ENCODE measurements at places on chromosomes 5 and 9.

- no peak for DNase-seq
Measured at GRCh38 chr9:93713716-93714115, 137.3 kb downstream of the PHF2 start.

DNA sequence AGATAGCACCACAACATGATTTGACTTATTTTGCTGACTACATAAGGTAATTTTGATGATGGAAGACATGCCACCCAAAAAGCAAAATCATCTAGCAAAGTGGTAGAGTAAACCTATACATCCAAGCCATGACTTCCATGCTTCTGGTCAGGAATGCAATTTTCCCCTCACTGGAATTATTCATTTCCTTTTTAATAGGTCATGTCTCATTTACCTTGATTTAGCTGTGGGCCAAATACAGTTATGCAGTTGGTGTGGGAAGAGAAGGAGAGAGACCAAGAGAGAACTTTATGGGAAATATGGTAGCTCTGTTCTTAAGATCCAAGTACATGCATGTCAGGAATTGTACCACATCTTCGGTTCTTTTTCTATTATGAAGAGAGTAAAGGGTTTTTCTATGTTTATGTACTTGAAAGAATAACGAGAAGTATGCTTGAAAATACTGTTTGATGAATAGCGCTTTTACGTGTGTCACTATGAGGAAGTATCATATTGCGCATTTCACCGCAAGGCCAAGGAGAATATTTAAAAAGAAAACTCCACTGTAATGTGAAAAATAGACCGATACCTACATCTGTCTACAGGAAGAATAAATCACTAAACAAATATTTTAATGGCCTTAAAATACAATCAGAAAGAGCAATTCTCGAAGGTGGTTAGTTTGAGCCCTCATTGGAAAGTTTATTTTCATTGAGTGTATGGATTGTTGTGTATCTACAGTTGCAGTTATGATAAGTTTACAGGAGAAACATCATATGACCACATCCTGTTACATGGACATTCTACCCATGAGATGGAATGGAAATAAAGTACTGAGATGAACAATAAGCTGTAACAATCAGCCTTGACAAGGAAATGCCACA, 134.0 kb downstream of the FOXD1 start:
- no peak for DNase-seq

GRCh38 chr9:115121181-115121580, 3.2 kb upstream of the TNC start:
- DNase-seq, result no peak

DNA sequence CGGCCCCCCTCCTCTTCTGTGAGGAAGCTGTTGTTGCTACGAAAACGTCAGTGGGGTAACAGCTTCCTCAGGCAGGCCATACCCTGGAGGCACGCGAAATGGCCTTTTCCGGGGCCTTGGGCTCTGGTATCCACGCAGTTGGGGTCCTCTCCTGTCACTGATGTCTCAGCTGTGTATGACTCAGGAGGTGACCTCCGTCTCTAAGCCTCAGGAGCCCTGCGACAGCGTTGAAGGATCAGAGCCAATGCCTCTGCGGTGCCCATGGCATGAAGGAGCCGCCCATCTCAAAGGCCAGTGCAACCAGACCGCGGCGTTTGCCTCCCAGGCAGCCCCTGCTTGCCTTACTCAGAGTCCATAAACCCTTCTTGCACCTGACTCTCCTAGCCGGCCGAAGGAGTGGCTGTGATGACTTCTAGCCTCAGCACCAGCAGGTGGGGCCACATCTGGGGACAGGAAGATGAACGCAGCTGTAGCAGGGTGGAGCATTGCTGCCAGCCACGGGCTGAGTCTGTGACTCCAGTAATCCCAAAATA, 1.0 kb upstream of the MXD3 start:
- DNase-seq, result no peak

- no peak for DNase-seq
Measured at GRCh38 chr5:94705427-94705826, 87.0 kb downstream of the SLF1 start.

DNA sequence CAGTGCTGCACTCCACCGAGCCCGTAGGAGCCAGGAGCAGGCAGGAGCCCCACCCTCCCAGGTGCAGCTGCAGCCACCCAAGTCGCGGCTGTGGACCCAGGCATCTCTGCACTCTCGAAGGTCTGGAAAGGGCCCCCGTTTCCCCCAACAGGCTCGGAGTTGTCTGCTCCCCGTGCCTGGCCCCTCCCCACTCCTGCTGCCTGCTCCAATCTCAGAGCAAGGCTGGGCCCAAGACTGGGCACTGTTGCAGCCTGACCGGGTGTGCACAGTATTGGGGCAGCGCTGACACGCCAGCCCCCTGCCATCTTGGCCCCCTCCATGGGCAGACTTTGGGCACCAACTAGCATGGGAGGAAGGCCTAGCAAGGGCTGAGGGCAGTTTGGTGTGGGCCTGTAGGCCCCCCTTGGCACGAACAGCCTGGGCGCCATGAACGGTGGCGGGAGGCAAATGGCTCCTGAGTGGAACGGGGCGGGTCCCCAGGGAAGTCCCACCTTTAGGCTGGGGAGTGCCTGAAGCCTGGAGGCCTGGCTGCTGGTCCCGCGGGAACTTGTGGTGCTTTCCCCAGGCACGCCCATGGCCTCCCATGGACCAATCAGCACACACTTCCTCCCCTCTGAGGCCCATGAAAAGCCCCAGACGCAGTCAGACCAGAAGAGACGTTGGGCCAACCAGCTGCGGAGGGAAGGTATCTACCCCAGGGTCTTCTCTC, 60.4 kb downstream of the PSAT1 start:
- DNase-seq, result no peak

GRCh38 chr5:82109013-82109412, 137.2 kb downstream of the ATG10 start:
- no peak for DNase-seq

GRCh38 chr5:179265514-179266290, 79.6 kb downstream of the ADAMTS2 start:
- no peak for DNase-seq

DNA sequence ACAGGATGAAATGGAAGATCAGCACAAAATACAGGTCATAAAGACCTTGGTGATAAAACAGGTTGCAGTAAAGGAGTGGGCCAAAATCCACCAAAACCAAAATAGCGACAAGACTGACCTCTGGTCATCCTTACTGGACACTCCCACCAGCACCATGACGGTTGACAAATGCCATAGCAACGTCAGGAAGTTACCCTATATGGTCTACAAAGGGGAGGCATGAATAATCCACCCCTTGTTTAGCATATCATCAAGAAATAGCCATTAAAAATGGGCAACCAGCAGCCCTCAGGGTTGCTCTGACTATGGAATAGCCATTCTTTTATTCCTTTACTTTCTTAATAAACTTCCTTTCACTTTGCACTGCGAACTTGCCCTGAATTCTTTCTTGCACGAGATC, 6.0 kb upstream of the NDUFB6 start:
- no peak for DNase-seq

DNA sequence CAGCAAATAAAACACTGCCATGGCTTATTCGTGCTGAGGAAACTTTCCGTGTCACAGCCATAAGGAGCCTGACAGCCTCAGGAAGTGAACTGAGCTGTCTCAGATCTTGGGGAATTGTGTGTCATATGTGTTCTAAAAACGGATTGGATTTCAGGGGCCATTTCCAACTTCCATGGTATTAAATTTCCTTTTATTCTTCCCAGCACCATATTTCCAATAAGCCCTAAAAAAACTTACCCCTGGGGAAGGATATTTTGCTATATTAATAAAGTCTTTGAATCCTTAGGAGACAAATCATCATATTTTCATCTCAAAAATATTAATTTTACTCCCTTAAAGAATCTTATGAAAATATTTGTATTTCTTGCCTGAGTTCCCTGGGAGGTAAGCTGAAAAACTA, 93.9 kb downstream of the LHFPL2 start:
- DNase-seq, result no peak

DNA sequence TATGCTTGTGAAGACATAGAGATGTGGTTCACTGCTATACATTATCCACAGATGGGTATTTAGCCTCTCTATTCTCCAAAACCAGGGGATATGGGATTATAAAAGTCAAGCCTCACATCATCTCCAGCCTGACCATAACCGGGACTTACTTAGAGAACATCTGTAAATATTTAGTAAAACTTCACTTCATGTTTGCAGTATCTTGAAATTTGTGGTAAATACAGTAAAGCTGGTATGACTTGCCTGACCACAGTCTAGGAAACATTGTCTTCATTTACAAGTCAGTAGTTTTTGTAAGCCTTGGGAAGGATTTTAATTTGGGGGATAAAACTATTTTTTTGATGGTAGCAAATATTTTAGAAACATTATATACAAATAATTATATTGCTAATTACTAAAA, 64.2 kb downstream of the MAST4 start:
- no peak for DNase-seq

DNA sequence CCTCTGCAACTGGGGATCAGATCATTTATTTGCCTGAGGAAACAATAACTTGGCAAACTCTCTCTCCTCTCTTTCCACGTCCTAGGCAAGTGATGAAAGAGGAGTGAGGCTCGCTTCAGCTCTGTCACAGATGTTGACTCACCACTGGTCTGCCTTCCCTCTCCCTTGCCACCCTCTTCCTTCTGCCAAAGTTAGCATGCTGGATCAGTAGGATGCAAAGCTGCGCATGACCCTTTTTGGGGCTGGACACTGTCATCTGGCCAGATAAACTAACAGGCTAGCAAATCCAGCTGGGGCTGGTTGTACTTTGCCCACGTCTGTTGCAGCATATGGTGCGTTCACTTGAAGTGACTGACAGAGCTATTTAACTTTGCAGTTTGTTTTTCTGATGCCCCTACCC, 36.2 kb upstream of the SMARCA2 start:
- DNase-seq, result no peak

DNA sequence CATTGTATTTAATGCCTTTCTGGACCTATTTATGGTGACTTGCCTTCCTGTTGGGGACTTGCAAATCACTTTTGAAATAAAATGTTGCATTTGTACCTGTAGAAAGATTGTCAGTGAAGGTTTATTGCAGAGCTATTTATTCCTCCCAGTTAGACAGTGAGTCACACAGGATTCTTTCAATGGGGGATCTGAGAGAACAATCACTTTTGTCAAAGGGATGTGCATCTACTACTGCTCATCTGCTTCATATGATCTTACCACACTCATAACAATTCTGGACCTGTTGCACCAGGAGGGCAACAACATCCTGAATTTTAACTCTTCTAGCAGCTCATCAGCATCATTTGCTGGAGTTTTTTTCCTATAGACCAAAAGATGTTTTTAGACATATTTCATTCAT, 66.8 kb downstream of the FBXL7 start:
- DNase-seq, result no peak

DNA sequence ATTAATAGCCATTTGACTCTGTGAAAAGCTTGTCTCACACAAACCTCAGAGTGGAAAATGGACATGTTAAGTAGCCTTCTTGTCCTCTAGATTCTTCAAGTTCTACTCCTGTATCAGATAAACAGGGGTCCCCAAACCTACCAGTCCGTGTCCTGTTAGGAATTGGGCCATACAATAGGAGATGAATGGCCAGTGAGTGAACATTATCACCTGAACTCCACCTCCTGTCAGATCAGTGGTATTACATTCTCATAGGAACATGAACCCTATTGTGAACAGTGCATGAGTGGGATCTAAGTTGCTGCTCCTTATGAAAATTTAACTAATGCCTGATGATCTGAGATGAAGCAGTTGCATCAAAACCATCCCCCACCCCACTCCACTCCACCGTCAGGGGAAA, 136.3 kb downstream of the TMEM232 start:
- no peak for DNase-seq

DNA sequence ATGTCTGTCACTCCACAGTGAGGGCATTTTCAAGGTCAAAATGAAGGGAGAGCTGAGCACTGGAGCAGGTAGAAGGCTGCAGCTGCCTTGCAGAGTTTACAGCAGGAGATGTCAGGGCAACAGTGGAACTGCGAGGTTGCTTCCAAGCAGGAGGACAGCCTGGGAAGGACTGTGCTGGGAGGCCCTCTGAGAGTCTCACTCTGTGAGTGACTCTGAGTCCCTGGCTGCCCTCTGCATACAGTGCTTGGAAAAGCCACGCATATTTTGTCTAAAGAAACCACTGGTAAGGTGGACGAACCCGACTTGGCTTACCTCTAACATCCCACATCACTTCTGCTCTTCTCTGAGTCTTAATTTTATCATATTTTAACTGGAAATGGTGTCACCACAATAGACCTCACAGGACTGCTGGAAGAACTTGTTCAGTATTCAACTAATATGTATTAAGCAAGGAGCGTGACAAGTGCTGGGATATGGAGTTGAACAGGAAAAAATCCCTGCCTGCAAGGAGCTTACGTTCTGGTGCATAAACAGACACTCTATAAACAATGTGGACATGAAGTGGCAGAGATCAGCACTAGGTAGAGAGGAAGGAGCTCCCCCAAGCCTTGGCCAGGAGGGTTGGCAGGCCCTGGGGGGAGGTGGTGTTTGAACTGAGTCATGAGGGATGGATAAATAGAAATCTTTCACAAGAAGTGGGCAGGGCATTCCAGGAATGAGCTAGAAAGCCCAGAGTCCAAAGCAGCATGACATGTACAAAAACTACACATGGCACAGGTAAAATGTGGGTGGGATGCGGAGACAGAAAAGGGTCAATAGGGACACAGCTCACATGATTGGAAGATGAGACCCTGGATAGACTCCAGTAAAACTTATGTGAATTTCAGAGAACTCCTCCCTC, 64.0 kb upstream of the FOXE1 start:
- no peak for DNase-seq

- no peak for DNase-seq
Measured at GRCh38 chr5:174340226-174340625, 294.7 kb downstream of the NSG2 start.

DNA sequence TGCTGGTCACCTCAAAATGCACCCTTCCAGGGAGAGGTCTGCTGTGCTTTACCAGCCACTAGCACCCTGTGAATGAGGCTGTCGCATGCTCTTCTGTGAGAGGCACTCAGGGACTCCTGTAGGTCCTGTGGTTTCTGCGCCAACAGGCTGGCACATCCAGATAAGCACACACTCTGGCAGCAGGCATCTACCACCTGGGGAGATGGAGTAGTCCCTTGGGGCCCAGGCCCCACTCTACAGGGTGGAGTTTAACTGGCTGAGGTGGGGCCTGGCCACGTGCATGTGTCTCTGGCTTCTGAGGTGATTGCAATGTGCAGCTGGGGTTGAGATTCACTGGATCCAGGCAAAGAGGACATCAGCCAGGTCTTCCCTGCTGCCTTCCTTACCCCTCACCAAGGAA, 32.3 kb downstream of the TMEM174 start:
- no peak for DNase-seq

DNA sequence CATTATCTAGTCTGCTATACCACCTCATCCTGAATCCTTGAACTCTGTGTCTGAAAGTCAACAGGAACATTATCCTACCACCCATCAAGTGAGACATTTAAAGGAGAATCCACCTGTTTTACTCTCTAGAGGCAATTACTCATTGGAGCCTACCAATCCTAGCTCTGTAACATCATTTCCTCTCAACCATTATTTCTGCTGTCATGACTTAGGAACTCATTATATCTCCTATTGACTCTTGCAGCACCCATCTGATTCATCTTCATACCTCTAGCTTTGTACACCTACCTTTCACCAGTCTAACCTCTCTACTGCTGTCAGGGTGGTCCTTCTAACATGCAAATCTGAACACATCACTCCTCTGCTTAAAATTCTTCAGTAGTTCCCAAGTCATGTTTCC, 481.5 kb downstream of the NFIB start:
- DNase-seq, result no peak

All from stimulated activated CD8-positive, alpha-beta memory T cell treated with anti-CD3 and anti-CD28 coated beads, Interleukin-4, amount 100 ng/mL, for 4 hours (primary cell).